D721Med (cell line): ENCODE measurements at places on chromosomes 3 and 15.

DNA sequence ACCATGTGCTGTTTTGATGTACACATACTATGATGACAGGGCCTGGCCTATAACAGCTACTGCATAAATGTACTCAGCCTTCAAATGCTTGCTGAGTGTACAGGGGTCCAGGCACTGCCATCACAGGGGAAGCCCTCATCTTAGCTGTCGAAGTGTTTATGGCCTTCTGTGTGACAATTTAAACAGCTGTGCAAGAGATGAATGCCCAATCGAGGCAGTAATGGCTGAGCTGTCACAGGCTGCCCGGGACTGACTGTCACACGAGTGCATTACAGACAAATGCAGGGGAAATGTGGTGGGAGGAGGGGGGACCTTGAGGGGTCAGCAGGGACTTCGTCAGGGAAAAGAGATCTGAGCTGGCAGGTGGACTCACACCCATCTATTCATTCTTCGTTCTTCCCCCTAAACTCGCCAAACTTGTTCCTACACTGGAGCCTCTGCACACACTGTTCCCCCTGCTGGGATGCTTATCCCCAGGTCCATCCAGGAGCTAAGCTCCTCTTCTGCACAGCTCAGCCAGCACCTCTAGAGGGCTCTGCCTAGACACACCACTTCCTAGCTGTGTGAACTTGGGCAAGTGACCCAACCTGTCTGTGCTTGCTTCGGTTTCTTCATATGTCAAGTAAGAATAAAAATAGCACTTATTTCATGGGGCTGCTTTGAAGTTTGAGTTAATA, 156.2 kb upstream of the IQSEC1 start:
- DNase-seq, result no peak

- no peak for DNase-seq
Measured at GRCh38 chr15:80709542-80709941, 14.4 kb downstream of the ABHD17C start.

DNA sequence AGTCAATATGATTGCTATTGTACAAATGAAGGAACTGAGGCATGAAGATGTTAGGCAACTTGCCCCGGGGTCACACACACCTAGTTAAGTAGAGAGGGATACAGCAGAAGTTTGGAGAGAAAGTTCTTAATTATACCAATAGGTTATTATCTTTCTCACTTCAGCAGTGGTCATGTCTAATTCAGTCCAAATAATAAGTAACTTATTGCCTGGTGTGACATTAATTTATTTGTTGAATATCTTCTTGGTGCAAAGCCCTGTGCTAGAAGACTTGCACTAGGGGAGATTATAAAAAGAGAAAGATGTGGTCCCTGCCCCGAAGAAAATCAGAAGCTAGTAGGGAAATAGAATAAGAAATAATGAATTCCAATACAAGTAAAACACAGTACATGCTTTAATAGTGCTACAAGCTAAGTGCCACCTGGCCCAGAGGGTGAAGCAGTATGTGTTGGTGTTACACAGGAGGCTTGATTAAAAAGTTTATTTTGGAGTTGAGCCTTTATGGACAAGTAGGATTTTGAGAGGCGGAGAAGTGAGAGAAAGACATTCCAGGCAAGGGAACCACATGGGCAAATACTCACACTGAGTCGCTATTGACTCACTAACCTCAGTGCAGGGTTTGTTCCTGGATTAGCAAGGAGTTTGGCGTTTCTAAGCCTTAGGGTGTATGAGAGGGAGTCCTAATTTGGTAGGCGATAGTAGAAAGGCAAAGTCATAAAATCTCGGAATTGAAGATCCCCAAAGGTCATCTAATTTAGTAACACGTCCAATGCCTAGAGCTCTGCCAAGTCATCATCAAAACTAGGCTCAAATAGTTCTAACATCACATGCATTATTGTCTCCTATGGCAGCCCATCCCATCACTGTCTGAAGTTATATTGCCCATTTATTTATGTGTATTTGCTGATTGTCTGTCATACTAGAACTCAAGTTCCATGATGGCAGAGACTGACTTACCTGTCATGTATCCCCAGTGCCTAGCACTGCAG, 19.2 kb upstream of the GSK3B start:
- DNase-seq, result no peak

- no peak for DNase-seq
Measured at GRCh38 chr3:184366619-184367289, 5.2 kb downstream of the POLR2H start.

- DNase-seq, result no peak
Measured at GRCh38 chr3:9246189-9246588, 3.3 kb downstream of the SRGAP3 start.

DNA sequence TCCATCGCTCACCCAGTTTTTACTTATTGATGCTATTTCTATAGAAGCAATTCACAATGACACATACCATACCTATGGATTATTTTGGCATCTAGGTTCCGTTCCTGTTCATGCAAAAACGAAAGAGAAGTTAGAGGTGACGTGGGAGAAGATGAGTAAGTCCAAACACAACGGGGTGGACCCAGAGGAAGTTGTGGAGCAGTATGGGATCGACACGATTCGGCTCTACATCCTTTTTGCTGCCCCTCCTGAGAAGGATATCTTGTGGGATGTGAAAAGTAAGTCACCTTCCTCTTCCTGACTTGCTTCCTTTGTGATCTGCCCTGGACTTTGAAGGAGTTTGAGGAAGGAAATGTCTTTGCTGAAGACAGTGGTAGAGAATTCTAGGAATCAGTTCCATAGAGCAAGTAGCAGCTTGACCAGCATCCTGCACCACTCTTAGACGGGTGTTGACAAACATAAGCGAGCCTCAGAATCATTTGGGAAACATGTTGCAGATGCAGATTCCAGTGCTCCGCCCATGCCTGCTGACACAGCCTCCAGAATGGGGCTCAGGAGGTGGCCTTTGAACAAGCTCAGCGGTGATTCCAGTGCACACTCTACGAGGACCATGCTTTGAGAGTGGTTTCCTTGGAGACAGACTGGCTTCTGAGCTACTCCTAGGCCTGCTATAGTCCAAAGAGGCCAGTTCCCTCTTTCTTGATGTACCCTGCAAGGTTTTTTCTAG, 78.4 kb upstream of the LIMD1 start:
- no peak for DNase-seq

DNA sequence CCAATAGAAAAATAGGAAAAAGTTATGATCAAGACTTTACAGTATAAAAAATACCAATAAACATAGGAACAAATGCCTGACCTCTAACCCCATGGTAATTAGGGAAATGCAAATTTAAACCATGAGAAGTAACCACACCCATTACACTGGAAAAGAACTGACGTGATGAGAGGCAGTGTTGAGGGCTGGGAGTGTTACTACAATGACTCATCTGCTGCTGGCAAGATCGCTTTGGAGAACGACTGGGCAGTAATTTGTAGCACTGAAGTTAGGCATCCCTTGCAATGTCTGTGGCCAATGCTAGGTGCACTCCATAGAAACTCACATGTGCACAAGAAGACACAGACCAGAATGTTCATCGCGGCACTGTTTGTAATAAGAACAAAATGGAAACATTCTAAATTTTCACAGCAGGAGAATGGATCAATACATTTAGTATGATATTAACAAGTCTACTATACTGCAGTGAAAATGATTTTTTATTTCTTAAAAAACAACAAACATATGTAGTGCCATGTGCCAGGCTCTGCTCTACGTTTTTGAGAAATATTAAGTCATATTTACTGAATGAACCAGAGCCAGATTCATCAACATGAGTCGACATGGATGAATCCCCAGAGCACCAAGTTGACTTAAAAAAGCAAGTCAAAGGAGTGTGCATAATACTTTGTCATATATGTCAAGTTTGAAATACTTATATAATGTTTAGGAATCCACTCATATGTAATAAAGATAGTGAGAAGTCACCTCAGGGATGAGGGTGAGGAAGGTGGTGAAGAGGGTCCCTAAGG, 37.6 kb upstream of the EPHB3 start:
- no peak for DNase-seq

GRCh38 chr15:93929375-93930094, 301.8 kb upstream of the MCTP2 start:
- no peak for DNase-seq

DNA sequence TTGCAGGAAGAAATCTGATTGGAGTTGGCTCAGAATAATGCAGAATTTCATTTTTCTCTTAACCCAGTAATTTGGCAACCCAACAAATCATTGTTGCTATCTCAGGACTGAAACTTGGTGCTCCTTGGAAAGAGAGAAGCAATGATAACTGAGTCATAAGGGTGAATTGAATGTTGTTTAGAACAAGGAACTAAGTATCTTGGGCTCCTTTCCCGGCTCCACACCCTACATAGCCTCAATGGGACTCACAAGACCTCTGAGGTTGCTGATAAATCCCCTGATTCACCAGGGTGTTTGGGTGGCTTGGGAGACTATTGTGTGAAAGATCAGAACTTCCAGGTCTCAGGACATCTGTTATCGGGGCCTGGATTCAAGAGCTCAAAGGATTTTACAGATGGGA, 7.8 kb upstream of the RAB8B start:
- no peak for DNase-seq

DNA sequence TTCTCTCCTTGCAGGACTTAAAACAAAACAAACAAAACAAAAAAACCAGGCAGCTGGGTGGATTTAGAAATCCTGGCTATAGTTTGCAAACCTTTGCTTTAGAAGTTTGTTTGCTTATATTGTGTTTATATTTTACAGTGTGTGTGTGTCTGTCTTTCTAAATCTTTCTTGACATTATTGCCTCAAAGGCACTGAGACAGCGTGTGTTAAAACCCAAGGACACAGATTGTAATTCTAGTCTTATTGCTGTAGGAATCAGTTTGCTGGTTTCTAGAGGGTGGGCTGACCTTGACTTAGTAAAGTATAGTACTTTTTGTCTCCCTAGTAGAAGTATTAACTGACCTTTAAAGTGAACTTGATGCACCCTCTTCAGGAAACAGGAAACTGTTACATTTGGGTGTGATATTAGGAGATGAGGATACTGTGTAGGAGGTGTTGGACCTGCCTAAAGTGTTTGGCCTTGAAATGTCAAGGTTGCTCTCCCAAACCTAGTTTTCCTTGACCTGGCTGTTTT, 71.0 kb downstream of the TCF12 start:
- no peak for DNase-seq

DNA sequence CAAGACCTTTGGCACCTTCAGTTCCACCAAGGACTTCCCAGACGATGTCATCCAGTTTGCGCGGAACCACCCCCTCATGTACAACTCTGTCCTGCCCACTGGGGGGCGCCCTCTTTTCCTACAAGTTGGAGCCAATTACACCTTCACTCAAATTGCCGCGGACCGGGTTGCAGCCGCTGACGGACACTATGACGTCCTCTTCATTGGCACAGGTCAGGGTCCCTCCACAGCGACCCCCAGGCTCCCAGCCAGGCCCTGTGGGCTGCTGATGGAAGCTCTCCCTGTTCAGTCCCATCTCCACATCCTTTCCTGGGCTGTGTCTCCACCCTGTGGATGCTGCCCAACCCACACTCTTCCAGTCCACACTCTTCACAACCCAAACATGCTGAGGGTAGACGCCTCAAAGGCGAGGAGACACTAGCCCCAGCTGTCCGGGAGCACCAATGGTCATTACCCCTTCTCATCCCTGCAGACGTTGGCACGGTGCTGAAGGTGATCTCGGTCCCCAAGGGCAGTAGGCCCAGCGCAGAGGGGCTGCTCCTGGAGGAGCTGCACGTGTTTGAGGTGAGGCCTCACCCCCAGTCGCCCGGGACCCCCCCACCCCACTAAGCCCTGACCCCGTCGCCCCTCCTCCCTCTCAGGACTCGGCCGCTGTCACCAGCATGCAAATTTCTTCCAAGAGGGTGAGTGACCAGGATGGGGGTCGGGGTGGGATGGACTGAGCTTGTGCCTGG, 4.3 kb upstream of the LSMEM2 start:
- DNase-seq, result no peak

DNA sequence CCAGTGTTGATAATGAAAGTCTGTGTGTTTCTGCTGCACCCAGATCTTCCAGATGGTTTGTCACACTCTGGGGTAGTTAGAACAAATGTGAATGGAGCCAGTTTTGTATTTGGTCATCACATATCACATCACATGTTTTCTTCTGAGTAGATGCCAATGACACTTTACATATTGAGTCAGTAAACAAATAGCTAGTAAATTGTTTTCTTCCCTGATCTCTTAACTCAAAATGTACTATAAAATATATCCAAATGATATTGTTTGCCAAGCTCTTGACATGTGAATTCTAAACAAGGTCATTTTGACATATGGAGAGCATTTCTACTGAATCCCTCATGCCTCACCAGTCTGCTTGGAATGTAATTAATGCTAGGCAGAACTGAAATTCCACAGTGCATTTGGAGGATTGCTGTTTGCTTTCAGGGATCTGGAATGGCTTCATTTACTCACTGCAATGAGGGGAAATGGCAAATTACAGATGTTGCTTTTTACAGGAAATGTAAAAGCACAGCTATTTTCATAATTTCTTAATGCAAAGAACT, 45.0 kb downstream of the PDHB start:
- DNase-seq, result no peak

DNA sequence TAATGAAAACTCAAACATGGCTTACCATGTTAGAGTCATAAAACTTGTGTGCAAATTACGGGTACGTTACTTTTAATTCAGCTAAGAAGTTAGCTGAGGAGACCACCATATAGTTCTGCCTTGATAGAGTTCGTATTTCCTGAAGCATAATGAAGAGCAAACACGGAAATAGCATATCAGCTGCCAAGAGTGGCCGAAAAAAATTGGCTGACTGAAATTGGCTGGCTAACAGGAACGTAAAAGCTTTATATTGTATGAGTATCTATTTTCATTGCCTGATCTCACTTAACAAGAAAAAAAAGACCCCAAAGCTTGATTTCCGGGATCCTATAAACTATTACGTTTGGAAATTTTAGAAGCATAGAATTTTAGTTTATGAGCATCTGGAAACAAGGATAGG, 1222.9 kb downstream of the ZPLD1 start:
- no peak for DNase-seq

DNA sequence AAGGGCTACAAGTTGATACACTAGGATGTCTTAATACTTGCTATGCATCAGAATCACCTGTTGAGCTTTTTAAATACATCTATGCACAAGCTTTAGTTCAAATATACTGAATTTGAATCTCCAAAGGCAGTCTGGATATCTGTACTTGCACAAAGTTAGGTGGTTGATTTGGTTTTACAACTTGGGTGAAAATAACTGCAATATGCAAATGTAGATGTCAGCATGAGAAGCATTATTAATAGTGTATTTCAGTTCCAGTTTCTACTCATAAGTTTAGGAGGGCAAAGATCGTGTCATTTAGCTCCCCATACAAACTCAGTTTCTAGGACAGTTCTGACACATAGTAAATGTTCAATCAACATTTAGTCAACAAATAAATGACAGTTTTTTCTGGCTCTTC, 25.6 kb downstream of the IQCB1 start:
- DNase-seq, result no peak

GRCh38 chr3:112734171-112734570, 93.2 kb upstream of the CCDC80 start:
- no peak for DNase-seq

GRCh38 chr15:54772663-54773062, 424.1 kb downstream of the RSL24D1 start:
- DNase-seq, result no peak

- DNase-seq, result no peak
Measured at GRCh38 chr3:184481984-184482671, 79.5 kb upstream of the EPHB3 start.
